Activated CD4-positive, alpha-beta T cell treated with anti-CD3 and anti-CD28 coated beads for 24 hours (primary cell): ENCODE measurements at places on chromosomes 5 and 9.

GRCh38 chr9:36341936-36342577, 58.0 kb downstream of the RNF38 start:
- no peak for DNase-seq

- no peak for DNase-seq
Observed at GRCh38 chr5:54673523-54674225, 156.1 kb downstream of the SNX18 start.

- DNase-seq = no peak
Observed at GRCh38 chr5:83564069-83564749, 92.7 kb downstream of the VCAN start.

- DNase-seq = no peak
Observed at GRCh38 chr5:11050596-11051304, 289.7 kb upstream of the DAP start.

DNA sequence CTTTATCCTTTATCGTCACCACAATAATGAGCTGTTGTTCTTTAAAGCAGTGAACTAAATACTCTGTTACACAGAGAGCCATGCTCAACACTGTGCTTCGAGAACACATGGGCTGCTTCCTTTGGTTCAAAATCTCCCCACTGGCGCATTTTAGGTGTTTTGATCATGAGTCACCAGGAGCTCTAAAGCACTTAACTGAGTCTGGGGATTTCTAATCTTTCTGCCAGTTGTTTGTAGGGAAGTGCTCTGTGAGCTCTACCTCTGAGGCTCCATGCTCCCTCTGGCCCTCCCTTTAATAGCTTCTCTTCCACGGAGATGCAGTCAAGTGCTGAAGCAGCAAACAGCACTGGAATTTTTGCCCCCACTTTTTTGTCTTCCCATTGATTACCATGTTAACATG, 17.0 kb downstream of the ERAP2 start:
- no peak for DNase-seq

- DNase-seq = no peak
Observed at GRCh38 chr5:115831163-115831768, 10.1 kb downstream of the ATG12 start.

GRCh38 chr5:164336276-164336675, 830.9 kb downstream of the MAT2B start:
- no peak for DNase-seq

DNA sequence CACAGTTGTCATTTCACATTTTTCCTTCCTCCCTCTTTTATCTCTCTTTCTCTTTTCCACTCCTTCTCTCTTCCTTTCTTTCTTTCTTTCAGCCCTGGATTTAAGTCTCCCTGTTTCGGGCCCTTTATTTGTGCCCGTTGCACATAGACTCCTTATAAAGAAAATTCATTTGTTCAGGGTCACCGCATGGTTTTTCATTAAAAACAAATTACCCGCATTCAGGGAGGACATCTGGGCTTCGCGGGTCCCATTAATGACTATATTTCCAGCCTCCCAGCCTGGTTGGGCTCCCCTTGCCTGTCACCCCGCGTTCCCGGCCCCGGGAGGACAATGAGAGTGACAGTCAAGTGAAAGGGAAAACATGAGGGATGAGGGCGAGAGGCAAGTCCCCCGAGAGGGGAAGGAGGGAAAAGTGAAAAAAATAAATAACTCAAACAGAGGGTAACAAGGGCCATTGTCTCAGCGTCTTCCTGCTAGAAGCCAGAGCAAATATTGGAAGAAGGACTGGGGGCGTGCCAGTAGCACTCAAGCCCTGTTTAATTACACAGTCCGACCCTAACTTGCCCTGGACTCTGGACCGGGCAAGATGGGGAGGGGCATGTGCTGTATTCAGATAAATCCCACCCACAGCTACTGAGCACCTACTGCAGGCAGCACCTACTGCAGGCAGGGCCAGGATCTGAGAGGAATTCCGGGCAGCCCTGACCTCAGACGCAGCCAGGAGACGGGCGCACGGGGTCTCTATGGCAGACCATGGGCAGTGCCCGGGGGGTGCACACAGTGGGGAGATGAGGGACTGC, 166.2 kb downstream of the PAX5 start:
- no peak for DNase-seq

- DNase-seq = no peak
Observed at GRCh38 chr5:77145666-77146065, 58.6 kb upstream of the ZBED3 start.

DNA sequence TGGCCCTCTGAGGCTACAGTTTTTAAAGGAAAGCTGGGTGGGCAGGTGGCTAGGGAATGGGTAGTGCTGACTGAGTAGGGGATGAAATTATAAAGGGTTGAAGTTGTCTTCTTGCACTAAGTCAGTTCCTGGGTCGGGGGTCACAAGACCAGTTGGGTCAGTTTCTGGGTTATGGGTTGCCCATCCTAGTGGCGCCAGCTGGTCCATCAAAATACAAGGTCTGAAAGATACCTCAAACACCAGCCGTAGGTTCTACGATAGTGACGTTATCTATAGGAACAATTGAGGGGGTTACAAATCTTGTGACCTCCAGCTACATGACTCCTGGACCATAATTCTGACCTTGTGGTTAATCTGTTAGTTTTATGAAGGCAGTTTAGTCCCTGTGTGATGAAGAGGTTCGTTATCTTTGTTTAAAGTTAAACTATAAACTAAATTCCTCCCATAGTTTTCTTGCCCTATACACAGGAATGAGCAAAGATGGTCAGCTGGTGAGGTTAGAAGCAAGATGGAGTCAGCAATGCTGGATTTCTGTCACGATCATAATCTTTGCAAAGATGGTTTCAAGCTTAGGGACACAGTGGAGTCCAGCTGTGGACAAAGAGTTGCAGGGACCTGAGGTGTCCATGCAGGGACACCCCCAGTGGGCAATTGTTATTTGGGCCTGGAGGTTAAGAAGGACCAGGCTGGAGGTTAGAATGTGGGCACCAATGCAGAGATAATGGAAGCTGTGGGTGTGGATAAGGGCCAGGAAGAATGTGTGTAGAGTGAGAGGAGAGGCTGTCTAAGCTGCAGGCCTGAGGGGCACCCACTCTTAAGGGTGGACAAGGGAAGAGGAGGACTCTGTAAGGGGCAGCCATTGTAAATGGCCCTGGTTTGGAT, 14.0 kb upstream of the CREBRF start:
- DNase-seq = no peak

GRCh38 chr5:111933086-111933485, 176.1 kb upstream of the NREP start:
- no peak for DNase-seq

DNA sequence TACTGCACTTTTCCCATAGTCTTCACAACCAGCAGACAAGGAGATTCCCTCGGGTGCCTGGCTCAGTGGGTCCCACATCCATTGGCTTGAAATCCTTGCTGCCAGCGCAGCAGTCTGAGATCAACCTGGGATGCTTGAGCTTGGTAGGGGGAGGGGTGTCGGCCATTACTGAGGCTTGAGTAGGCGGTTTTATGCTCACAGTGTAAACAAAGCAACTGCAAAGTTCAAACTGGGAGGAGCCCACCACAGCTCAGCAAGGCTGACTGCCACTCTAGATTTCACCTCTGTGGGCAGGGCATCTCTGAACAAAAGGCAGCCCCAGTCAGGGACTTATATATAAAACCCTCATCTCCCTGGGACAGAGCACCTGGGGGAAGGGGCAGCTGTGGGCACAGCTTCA, 512.3 kb upstream of the MPDZ start:
- DNase-seq = no peak

- DNase-seq = no peak
Observed at GRCh38 chr9:132970324-132971062, 8.0 kb upstream of the GFI1B start.
